LoVo (cell line): ENCODE measurements at places on chromosomes 1 and 21.

- peak; percentile 34 for DNase-seq
Measured at GRCh38 chr1:58763214-58763613, 20.6 kb downstream of the JUN start.

GRCh38 chr1:238985312-238985711, 401.1 kb upstream of the CHRM3 start:
- DNase-seq, result no peak

DNA sequence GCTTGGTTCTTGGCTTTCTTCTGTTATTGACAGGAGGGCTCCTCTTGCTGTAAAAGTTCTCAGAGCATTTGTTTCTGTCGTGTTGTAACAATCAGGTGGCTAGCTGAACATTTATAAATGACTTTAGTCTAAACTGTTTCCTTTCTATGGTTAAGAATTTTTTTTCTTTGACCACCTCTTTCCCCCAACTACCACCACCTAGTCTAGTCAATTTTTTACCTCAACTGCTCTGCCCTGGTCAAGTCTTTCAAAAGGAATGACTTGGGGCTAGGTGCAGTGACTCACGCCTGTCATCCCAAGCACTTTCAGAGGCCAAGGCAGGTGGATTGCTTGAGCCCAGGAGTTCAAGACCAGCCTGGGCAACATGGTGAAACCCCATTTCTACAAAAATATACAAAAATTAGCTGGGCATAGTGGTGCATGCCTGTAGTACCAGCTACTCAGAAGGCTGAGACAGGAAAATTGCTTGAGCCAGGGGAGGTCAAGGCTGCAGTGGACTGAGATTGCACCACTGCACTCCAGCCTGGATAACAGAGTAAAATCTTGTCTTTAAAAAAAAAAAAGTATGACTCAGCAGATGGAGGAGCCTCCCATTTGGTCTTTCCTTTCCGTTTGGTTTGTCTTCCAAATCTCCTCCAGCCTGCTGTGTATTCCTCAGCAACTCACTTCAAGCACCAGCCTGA, 40.7 kb downstream of the MAP3K21 start:
- DNase-seq, result no peak

- DNase-seq, result no peak
Measured at GRCh38 chr1:32411261-32411660, 17.0 kb upstream of the BSDC1 start.
